H4 (cell line): ENCODE measurements at places on chromosomes 5 and 9. TPM values are rescaled to one million over a fixed set of nuclear protein-coding genes. Genes with fewer than 3 reads are reported as not detected.

- DNase-seq, result no peak
Measured at GRCh38 chr5:133751421-133751820, 139.1 kb upstream of the FSTL4 start.

DNA sequence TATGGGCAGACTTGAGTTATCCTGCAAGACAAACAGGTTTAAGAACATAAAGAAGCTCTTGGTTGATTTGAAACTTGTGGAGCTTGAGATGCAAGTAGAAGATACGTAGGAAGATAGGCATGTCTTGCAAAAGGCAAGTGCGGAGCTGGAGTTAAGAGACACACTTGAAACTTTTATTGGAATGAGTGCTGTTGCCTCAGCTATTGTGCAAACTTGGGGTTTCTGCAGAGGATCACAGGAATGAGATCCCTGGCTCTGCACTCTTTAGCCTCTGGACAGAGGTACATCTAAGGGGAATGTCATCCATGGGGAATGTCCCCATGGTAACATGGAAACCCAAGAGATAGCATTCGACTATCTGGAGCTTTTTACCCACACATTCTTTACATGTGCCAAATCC, 121.1 kb downstream of the ADCY2 start:
- DNase-seq, result no peak

The CTXN3 gene
- total RNA-seq, result not detected in 2 replicates

- DNase-seq, result no peak
Measured at GRCh38 chr5:168005093-168005492, 286.4 kb upstream of the WWC1 start.

The PCDHGC3 gene
- 50.8 and 61.5 TPM in 2 replicates for total RNA-seq

DNA sequence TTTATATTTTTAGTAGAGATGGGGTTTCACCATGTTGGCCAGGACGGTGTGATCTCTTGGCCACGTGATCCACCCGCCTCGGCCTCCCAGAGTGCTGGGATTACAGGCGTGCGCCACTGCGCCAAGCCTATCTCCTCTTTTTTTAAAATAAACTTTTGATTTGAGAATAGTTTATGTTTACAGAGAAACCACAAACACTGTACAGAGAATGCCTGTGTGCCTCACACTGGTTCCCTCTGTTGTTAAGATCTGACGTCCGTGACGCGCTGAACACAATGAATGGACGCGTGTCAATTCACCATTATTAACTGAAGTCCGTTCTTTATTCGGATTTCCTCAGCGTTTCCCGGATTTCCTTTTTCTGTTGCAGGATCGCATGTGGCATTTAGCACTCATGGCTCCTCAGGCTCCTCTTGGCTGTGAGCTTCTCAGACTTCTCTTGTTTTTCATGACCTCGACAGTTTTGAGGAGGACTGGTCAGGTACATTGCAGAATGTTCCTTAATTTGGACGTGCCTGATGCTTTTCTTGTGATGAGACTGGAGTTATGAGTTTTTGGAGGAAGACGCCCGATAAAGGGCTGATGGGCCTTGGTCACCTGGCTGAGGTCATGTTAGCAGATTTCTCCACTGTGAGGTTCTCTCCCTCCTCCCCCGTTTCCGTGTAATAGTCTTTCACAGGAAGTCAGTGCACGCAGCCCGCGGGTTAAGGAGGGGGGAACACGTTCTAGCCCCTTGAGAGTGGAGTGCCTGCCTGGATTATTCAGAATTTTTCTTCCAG, 69.6 kb downstream of the ANKRD33B start:
- DNase-seq, result no peak

- DNase-seq, result no peak
Measured at GRCh38 chr5:88542786-88543185, 274.1 kb upstream of the TMEM161B start.

The CCIN gene
- 0.17 TPM in 1 of 2 replicates, not detected in the other for total RNA-seq

DNA sequence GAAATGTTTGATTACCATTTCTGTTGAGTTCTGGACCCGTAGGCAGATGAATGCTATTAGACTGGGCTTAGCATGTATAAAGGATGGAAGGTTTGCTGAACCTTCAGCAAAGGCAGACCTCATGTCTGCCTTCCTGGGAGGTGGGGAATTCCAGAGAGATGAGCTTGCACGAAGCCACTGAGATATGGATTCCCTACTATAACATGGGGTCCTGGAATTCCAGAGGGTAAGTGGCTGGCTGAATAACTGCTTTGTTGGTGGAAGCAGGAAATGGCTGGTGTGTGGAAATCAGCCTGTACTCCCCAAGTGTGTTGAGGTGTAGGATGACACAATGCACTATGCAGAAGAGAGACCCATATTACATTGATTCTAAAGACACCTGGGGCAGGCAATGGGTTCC, 526.4 kb downstream of the CTNND2 start:
- no peak for DNase-seq

GRCh38 chr5:134957920-134958608, 9.6 kb upstream of the CATSPER3 start:
- no peak for DNase-seq

The IFNA2 gene
- not detected in 2 replicates for total RNA-seq

DNA sequence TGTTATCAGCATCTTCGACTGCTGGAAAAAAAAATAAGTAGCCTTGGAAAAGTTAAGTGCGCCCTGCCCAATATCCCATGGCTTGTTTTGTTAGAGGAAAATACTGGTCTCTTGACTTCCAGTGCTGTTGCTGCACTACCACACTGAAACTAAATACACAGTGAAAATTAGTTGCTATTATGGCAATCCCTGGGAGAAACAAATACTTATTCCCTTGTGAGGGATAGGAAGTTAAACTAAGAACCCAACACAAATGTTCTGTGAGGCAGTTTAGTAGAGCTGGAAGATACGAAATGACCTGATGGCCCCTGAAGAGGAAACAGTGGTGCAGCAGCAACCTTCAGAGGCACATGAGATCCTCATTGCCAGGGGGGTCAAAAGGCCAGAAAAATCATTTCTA, 164.0 kb downstream of the ARL15 start:
- DNase-seq, result no peak

- DNase-seq, result peak; percentile 16
Measured at GRCh38 chr5:170312666-170313065, 15.1 kb upstream of the LCP2 start.

DNA sequence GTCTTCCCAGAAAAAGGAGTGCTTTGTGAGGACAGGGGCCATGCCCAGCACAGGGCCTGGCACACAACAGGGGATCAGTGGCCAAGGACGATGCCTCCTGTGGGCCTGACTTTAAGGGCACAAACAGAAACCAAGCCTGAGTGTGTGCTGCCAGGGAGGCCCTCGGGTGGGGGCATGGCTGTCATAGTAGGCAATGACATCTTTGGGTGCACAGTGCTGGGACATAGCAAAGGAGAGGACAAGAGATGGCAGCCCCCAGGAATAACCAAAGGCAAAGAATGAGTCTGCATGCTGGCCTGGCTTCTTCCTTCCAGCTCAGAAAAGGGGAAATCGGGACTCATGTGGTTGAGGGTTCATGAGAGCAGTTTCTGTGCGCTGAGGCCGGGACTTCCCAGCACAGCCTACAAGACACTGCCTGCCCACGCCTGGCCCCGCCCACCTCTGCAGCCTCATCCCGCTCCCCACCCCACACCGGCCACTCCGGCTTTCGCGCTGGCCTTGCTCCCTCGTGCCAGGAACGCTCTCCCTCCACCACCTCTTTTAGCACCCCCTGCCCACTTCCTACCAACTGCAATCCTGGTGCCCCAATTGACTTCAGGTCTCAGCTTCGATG, 13.8 kb upstream of the LHX2 start:
- DNase-seq, result no peak

DNA sequence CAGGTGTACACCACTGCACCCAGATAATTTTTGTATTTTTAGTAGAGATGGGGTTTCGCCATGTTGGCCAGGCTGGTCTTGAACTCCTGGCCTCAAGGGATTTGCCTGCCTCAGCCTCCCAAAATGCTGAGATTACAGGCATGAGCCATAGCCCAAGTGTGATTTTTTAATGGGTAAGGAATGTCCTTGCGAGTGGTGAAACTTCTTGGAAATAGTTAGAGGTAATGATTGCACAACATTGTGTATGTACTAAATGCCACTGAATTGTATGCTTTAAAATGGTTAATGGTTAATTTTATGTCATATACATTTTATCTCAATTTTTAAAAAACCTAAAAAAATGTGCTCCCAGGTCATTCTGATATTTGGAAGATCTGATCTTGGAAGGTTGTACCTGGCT, 59.9 kb upstream of the IL6ST start:
- DNase-seq, result no peak

The FBXW2 gene
- 10.4 and 14.1 TPM in 2 replicates for total RNA-seq

DNA sequence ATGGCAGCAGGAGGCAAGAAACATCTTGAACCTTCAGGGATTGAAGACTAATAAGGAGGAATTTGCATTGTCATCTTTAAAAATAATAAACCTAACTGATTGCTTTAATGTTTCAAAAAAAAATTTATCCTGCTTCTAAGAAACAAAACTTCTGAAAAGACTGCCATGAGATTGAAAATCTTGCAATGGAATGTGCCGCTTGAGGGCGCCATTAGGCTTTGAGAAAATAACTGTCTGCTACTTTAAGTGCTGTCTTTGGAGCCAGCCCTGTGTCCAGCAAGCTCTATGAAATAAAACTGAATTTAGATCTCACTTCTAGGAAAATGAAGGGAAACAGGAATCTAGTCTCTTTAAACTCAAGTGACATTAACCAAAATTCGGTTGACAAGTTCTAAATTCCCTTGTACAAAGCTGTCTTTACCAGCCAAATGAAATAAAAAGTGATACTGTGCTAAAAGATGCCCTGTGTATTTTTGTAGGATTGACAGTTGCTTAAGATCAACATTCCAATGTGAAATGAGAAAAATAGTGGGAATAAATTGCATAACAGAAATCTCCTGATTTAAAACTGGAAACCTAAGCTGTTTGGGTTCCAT, 79.4 kb downstream of the ESM1 start:
- peak; percentile 36 for DNase-seq

- DNase-seq, result no peak
Measured at GRCh38 chr5:107916731-107917725, 246.3 kb upstream of the EFNA5 start.

DNA sequence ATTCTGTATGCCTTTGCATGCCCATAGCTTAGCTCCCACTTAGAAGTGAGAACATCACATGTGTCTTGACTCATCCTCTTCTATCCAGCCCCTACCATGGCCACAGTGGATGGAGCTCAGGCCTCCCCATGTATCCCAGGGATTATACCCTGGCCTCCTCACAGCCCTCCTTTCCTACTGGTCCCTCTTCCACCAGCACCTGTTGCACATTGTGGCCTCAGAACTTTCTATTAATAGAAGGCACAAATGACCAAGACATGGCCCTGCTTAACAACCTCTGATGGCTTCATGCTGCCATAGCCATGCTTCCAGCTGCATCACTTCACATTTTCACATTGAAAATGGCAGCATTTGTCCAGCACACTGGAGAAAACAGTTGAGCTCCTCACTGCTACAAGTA, 315.4 kb downstream of the CDK5RAP2 start:
- no peak for DNase-seq

DNA sequence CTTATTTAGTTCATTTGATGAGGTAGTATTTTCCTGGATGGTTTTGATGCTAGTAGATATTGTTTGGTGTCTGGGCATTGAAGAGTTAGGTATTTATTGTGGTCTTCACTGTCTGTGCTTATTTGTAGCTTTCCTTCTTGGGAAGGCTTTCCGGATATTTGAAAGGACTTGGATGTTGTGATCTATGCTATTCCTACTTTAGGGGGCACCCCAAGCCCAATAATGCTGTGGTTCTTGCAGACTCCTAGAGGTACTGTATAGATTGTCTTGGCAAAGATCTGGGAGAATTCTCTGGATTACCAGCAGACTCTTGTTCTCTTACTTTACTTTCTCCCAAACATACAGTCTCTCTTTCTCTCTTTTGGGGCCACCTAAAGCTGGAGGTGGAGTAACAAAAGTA, 315.7 kb downstream of the MAT2B start:
- DNase-seq, result no peak

DNA sequence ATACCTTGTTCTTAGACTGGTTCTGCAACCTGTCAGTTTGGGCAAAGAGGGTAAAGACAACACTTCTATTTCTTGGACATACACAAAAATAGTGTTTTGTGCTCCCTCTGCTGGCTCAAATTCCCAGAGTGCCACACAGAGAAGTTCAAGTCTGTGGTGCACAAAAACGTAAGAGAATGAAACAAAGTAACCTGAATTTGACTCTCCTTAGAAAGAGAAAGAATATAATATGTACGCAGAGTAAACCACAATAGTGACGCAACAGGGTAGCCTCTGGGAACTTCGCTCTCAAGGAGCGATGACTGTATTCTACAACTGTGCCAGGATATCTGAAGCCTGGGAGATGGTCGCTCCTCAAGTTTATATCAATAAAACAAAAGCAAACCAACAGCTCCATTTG, 18.5 kb downstream of the DDX31 start:
- DNase-seq, result peak; percentile 93

DNA sequence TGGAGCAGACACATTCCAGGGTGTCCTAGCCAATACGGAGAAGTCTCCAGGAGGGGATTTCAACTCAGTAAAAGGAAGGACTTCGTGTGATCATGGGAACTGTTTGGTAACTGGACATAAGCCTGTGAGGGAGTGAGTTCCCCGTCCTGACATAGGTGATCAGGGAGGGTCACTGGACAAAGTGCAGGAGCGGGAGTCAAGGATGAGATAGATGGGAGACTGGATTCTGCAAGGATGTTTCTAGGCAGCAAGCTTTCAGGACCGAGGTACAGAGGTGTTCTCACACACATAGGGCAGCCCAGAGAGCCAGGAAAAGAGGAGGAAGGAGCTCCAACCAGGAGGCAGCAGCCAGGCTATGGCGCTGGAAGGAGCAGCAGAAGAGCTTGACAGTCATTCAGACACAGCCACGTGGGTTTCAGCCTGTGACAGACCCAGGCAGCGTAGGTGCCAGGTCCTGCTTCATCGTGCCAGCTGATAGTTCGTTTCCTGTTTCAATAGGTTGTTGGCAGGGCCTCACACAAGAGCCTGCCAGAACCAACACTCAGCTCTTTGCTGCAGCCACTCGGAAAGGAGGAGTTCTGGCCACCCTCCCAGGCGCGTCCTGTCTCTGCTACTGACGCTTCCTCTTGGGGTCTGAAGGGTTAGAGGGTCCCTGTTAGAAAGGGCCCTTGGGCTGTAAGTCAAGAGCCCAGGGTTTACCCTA, 84.1 kb downstream of the AMBP start:
- peak; percentile 15 for DNase-seq

- DNase-seq, result no peak
Measured at GRCh38 chr9:77170991-77171699, 6.2 kb upstream of the VPS13A start.

DNA sequence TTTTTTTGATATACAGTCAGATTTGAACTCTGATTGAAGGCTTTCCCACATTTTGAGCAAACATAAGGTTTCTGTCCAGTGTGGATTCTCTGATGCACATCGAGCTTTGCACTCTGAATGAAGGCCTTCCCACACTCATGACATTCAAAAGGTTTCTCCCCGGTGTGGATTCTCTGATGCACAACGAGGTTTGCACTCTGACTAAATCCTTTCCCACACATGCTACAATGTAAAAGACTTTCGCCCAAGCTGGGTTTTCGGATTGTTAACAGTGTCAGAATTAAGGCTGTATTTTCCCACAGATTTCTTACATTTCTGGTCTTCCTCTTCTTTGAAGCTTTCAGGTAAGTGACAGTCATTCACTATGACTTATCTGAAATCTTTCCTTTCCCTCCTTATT, 44.3 kb downstream of the GHR start:
- no peak for DNase-seq

- DNase-seq, result no peak
Measured at GRCh38 chr5:155154973-155155372, 141.4 kb downstream of the KIF4B start.
